ENCODE measurements at places on chromosomes 2 and 18.

DNA sequence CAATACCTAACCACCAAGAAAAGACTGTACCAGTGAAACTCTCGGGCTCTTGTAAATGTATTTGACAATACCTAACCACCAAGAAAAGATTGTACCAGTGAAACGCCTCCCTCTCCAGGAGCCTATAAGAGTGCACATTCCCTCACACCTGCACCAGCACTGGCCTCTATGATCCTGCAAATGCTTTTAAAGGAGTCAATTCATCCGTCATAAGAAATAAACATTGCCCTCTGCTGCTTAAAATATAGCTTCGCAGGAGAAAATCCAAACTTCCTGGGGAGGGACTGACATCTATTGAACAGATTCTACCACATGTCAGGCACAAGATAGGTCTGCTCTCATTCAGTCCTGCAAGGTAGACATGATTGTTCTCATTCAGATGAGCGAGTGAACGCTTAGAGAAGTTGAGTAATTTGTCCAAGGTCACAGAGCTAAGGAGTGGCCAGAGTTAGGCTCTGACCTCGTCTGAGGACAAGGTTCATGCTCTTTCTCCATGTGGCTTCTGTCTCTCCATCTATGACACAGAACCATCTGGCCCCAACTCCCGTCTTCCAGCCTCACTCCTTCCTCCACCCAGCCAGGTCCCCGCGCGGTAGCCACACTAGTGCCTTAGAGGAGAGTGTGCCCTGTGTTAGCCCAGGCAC is 38.7 kb downstream of the MCFD2 start:
- peak; percentile 76 for DNase-seq

- DNase-seq: peak; percentile 78
Observed at GRCh38 chr2:201116115-201116958, at the start of gene CFLAR. Gene CFLAR (plus strand): TSS chr2:201116164. CDS start chr2:201129866, 13,702 bp downstream.

DNA sequence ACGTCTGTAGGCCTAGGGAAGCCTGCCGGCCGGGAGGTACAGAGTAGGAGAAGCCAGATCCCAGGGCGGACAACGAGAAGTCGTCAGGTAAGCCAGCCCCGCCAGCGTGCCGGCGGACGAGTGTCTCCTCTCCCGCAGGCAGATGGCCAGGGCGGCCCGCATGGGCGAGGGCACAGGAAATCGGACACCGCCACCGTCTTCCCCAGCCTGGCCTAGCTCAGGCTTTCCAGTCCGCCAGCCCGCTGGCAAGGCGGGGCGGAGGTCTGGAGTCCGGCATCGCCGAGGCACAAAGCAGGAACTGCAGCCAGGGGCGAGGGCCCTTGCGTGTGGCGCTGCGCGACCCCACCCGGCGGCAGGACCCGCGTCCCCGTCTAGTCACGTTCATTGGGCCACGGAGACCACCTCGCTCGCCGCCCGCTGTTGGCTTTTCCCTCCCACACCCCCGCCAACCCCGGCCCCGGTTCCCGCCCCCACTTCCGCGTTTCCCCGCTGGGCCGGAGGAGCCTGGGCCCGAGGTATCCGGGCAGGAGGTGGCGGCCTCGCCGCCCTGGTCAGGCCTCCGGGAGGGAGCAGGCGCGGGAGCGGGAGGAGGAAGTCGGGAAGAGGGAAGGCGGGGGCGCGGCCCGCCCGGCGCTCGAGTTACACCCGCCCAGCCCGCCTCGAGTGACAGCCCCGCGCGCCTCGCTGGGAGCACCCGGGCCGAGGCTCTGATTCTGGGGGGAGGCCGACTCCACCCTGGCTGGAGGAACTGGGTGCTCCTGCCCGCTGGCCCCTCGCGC is at the start of gene GPD2:
Gene GPD2, plus strand, starts transcription at position 662 of the 779 bp plus-strand sequence. CDS start 39,727 bp downstream, outside the sequence.
- peak; percentile 89 for DNase-seq

DNA sequence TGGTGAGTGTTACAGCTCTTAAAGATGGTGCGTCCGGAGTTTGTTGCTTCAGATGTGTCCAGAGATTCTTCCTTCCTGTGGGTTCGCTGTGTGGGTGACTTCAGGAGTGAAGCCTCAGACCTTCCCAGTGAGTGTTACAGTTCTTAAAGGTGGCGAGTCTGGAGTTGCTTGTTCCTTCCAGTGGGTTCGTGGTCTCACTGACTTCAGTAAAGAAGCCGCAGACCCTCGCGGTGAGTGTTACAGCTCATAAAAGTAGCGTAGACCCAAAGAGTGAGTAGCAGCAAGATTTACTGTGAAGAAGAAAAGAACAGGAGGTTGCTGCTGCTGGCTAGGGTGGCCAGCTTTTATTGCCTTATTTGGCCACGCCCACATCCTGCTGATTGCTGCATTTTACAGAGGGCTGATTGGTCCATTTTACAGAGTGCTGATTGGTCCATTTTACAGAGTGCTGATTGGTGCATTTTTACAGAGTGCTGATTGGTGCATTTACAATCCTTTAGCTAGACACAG is 34.0 kb upstream of the SPTBN1 start:
- DNase-seq: no peak

- DNase-seq: no peak
Observed at GRCh38 chr2:85395912-85396475, 14.2 kb downstream of the CAPG start.

- no peak for DNase-seq
Observed at GRCh38 chr2:104572834-104573233, 281.1 kb upstream of the POU3F3 start.
